ENCODE measurements at places on chromosomes 2 and 18. TPM values are rescaled to one million over a fixed set of nuclear protein-coding genes. Genes with fewer than 3 reads are reported as not detected.

Gene KCTD1
- total RNA-seq = 11.8 TPM

Gene ST8SIA5
- total RNA-seq = 0.09 TPM

Gene OTOS
- total RNA-seq = not detected

Gene DTNA
- total RNA-seq = 19.6 TPM

Gene ANKRD62
- total RNA-seq = 0.06 TPM

Gene PTH2R
- total RNA-seq = 0.11 TPM

Gene CDH19
- 1.7 TPM for total RNA-seq

Data from lung (tissue), 17 donors.